ENCODE measurements at places on chromosomes 3 and 15.

DNA sequence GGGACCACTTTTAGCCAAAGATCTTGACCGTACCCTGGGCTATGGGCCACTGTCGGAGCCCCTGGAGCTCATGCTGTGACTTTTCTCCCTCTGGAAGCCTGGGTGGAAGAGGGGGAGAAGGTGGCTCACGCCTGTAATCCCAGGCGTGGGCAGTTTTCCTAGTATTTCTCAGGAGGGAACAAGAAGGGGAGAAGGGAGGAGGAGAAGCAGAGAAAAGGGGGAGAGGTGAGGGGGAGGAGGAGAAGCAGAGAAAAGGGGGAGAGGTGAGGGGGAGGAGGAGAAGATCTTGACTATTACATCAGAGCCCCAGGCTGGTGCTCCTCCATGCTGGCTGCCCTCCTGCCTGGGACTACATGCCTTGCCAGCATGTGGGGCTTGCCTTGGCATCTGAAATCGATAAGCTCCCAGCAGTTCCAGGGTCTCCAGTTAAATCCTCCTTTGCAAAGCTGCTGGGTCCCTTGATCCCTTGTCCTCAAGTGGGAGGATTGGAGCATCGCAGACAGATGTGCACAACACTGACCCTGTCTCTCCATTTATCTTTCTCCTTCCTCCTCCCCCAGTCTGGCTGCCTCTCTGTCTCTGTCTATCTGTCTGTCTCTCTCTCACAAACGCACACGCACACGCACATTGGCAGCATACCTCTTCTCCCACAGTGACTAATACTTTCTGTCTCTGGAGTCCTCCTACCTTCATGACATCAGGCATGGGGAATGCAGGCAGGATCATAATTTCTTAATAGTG, 41.6 kb downstream of the MRAS start:
- no peak for DNase-seq

- DNase-seq = no peak
These were observed 42.0 kb upstream of the SCAANT1 start for GRCh38 chr3:63954182-63954581.

- no peak for DNase-seq
These were observed 233.5 kb downstream of the IL20RB start for GRCh38 chr3:137191133-137191923.

- DNase-seq = no peak
These were observed 7.0 kb downstream of the DLEC1 start for GRCh38 chr3:38046027-38046426.

DNA sequence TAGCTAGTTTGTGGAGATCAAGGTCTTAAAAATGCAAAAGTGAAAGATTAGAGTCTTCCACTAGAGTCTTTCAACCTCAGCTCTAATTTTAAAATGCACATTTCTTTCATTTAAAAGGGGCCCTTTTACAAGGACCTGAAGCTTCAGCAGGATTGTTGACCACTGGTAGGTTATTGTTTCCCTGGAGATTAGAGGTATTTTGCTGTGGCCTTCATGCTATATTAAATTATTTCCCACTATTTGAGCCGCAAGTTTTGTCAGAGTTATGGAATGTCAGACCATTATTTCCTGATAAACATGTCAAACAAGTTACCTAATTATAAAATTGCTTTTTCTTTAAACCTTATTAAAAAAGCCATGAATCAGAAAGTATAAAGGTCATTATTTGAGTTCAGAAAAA, 103.1 kb upstream of the CCNL1 start:
- DNase-seq = no peak

GRCh38 chr3:71128961-71129360, 454.6 kb downstream of the FOXP1 start:
- DNase-seq = no peak

- no peak for DNase-seq
These were observed 13.0 kb downstream of the FOXP1 start for GRCh38 chr3:71570546-71570945.
